Peyer's patch (tissue), 4 donors: ENCODE measurements at places on chromosomes 4 and X. TPM values are rescaled to one million over a fixed set of nuclear protein-coding genes. Genes with fewer than 3 reads are reported as not detected.

The ATOH1 gene
- 20.6 TPM for total RNA-seq

DNA sequence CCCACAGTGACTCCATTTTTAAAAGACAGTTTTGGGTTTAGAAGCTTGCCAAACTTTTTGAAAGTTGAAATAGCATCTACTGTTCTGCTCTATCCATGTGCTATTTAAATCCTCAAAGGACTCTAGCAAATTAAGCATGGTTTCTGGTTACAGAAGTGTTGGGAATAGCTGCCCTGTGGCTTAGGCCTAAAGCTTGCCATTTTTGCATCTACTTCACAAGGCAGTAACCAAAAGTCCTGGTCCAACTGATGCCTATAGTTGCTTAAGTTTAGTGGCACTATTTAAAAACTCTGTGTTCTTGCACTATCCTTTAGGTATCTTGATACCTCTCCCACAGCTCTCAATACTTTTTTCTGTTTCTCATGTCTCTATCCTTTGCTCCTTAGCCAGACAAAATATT, 251.0 kb upstream of the GPC4 start:
- H3K36me3 ChIP-seq: no peaks in the 10 kb centered on the region
- no peaks in the 10 kb centered on the region for H3K4me1 ChIP-seq
- H3K27ac ChIP-seq: no peak overlapping the region
- DNase-seq: no peak
- no peak overlapping the region for H3K4me3 ChIP-seq

DNA sequence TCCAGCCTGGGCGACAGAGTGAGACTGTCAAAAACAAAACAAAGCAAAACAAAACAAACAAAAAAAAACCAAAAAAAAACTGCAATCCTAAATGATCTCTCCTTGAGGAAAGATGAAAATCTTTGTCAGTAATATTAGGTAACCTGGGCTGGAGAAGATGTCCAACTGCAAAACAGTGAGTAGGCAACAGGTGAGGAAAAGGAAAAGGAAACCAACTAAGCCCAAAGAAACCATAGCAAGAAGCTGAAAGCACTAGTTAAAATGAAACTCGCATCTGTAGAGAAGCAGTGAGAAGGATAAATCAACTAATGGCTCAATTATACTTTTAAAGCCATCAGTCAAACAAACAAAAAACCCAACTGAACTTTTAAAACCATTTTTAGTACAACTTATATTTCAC, 54.2 kb downstream of the ENOX2 start:
- no peaks in the 10 kb centered on the region for H3K36me3 ChIP-seq
- H3K4me3 ChIP-seq: no peak overlapping the region
- H3K27me3 ChIP-seq: no peaks in the 10 kb centered on the region
- no peak overlapping the region for H3K27ac ChIP-seq

DNA sequence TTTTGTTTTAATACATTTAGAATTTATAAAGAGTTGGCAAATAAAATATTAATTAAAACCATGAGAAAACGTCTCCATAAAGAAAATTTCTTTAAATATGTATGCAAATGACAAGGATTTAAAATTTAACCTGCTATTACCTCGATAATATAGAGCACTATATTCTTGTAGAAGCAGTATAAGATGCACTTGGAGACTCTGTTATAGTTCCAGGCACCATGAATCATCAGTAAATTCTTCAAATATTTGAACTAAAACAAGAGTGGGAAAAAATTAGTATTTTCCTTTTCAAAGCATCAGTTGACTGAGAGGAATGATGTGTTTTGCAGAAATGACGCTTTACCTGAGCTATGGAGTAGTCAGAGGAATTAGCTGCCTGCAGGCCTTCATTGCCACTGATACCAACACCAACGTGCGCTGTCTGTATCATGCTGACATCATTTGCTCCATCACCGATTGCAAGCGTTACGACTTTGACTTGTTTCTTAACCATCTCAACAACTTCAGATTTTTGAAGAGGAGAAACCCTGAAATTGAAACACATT, 67.3 kb downstream of the SHISA3 start:
- DNase-seq: no peak
- H3K27ac ChIP-seq: no peak overlapping the region
- no peak overlapping the region for H3K4me3 ChIP-seq
- no peaks in the 10 kb centered on the region for H3K4me1 ChIP-seq
- H3K36me3 ChIP-seq: no peaks in the 10 kb centered on the region
- H3K27me3 ChIP-seq: no peaks in the 10 kb centered on the region
